CD4-positive, alpha-beta memory T cell (primary cell): ENCODE measurements at places on chromosomes 3 and 15. TPM values are rescaled to one million over a fixed set of nuclear protein-coding genes. Genes with fewer than 3 reads are reported as not detected.

SHC4 gene
- 0.28 TPM for total RNA-seq

CCDC39 gene
- total RNA-seq: 0.29 TPM

GP5 gene
- total RNA-seq: 3.8 TPM

TMEM89 gene
- total RNA-seq: not detected
